ENCODE measurements at places on chromosomes 11 and 22. TPM values are rescaled to one million over a fixed set of nuclear protein-coding genes. Genes with fewer than 3 reads are reported as not detected.

Gene OSBPL5
- total RNA-seq: 9.2 TPM

Gene GLYAT
- total RNA-seq: not detected

Gene RAG2
- not detected for total RNA-seq

Gene SCARF2
- total RNA-seq: 2.1 TPM

Gene PGA3
- total RNA-seq: not detected

Gene ZNF215
- total RNA-seq: 0.44 TPM

Gene MRGPRX3
- not detected for total RNA-seq

Gene C22orf31
- total RNA-seq: not detected

Gene MUC6
- total RNA-seq: not detected

Gene OOSP3
- total RNA-seq: not detected

Gene OR4A16
- not detected for total RNA-seq

Gene MYEOV
- not detected for total RNA-seq

Gene IGLL1
- not detected for total RNA-seq

DNA sequence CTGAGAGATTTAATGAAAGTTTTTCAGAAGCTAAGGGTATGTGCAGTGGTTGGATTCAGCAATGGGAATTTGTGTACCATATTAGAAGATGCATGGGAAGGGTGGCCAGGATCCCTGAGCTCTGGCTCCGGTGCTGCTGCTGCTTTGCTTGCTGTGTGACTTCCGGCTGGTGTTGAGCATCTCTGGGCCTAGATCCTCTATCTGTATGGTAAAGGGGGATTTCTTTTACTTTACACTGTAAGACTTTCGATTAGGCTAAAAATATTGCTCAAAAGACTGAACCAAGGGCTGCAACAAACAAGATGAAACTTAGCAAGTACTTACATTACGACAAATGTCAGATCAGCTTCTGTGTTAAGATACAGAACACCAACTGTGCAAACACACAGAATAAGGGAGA lies 39.1 kb downstream of the XRRA1 start:
- DNase-seq: no peak

DNA sequence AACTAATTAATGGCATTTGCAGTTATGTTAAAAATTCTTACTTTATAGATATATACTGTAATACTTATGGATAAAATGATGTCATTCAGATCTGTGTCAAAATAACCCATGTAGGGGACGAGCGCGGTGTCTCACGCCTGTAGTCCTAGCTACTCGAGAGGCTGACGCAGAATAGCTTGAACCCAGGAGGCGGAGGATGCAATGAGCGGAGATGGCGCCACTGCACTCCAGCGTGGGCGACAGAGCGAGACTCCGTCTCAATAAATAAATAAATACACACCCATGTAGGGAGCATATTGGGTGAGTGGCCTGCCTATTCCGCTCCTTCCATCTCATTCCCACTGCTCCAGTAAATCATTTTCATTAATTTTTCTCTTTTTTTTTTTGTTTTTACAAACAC lies 7.1 kb downstream of the SNU13 start:
- DNase-seq: no peak

- no peak for DNase-seq
Observed at GRCh38 chr11:23112987-23113886, 253.0 kb upstream of the CCDC179 start.

GRCh38 chr22:29617922-29618629 lies 14.6 kb downstream of the NF2 start:
- no peak for DNase-seq

GRCh38 chr11:119306373-119306890 lies 10.5 kb downstream of the MCAM start:
- DNase-seq: no peak

DNA sequence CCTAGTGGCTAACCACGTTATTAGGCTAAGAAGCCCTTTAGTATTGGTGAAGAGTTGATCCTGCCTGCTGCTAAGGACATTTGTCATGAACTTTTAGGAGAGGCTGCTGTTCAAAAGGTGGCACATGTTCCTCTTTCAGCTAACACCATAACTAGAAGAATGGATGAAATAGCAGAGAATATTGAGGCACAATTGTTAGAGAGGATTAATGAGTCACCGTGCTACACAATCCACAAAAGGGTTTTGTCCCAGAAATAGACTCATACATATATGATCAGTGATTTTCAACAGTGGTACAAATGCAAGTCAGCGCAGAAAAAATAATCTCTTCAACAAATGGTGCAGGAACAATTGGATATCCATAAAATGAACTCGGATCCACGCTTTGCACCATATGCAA lies 7.0 kb upstream of the MSANTD2 start:
- DNase-seq: no peak

- DNase-seq: no peak
Observed at GRCh38 chr11:66281776-66282467, 3.9 kb downstream of the CNIH2 start.

- peak; percentile 74 for DNase-seq
Observed at GRCh38 chr22:29702931-29703501, 16.8 kb upstream of the CABP7 start.

DNA sequence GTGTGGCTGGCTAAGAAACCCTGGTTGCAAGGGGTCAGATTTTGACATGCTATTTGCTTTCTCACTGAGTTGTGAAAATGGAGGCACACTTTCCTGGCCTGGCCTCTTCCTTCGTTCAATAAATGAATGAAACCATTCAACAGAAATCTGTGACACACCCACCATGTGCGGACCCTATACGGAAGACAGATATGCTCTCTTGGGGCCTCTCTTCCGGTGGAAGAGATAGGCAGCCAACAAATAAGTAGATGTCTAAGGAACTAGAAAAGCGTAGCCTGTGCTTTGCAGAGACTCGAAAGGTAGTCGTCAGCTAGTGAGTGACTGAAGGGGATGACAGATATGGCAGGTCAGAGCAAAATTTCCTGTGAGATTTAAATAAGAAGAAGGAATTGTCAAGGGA lies 5.3 kb downstream of the KCNQ1OT1 start:
- no peak for DNase-seq

DNA sequence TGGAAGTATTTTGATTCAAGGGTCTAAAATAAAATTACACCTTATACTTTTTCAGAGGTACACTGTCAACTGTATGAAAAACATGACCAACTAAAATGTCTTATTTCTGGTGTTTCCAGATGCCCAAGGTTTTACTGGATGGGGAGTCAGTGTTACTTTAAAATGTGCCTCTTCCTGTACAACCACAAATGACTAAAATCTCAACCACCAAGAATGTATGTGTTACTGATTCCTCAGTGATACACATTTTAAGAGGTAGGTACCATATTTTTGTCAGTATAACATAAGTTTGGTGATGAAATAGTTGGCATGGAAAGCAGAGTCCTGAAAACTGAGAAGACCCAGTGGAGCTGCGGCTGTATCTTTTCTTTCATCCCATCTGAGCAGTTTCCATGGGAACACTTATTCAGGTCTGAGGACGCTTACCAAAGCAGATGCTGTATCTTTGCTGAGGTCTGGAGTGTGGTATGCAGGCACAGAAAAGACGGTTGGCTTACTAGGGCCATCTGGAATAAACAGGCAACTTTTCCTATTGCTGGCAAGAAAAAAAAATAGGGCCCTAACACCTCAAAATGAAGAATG lies 21.2 kb upstream of the TP53AIP1 start:
- no peak for DNase-seq

GRCh38 chr11:95426823-95427462 lies 195.9 kb upstream of the SESN3 start:
- no peak for DNase-seq

DNA sequence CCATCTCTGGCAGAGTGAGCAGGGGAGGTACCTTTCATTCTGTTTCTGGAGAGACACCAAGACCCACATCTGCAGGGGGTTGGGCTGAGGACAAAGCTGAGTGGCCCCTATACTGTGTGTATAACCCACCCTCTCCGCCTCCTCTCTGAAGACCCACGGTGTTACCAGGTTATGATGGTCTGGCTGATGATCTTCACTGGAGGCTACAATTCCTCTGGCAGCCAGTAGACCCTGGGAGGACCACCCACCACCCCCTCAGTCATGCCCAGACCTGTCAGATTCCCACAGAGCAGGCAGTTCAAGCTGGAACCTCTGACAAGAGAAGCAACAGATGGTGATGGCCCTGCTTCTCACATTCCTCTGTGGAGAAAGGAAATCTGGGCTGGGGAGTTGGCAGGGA lies 11.4 kb upstream of the KCNJ1 start:
- DNase-seq: no peak

GRCh38 chr11:119771172-119771770 lies 42.3 kb upstream of the NECTIN1 start:
- no peak for DNase-seq

DNA sequence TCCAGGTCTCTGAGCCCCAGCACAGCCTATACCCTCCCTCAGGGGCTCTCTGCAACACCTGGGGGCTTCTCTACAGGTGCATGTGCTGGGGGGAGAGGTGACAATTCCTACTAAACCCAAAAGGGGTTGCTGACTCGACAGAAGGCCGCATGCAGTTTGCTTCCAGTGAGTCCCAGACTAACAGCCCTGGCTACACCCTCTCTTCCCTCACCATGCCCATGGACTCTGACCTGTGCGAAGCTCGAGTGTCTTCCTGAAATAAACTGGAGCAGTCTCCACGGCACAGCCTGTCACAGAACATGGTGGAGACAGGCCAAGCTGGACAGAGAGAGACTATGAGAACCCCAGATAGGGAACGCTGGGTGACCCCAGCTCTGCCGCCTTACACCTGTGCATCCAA lies 16.6 kb downstream of the PLEKHA7 start:
- DNase-seq: no peak

DNA sequence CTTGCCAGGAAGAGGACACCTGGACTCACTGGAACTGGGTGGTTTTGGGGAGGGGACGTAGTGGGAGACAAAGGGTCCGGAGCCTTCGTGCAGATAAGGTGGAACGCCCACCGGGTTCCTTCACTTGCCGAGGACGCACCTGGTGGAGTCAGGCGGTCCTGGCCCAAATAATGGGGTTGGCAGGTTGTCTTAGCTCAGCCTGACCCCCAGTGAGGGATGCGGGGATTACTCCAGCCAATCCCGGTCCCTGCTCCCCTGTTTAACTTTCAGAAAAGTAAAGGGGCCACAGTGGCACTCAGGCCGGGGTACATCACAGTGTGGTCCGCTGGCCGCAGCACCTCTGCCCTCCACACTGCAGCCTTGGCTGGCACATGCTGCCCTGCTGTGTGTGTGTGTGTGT lies 18.0 kb downstream of the A4GALT start:
- DNase-seq: no peak

- no peak for DNase-seq
Observed at GRCh38 chr22:39221999-39222686, 22.6 kb downstream of the PDGFB start.

- no peak for DNase-seq
Observed at GRCh38 chr11:532986-533585, 2.3 kb downstream of the HRAS start.

- no peak for DNase-seq
Observed at GRCh38 chr11:72860592-72860991, 46.4 kb downstream of the ATG16L2 start.

- DNase-seq: no peak
Observed at GRCh38 chr11:111186308-111186915, 59.1 kb upstream of the POU2AF2 start.

GRCh38 chr11:59899532-59899931 lies 20.9 kb downstream of the OOSP3 start:
- DNase-seq: no peak

GRCh38 chr11:66331542-66332370 lies 4.5 kb downstream of the RIN1 start:
- DNase-seq: no peak

DNA sequence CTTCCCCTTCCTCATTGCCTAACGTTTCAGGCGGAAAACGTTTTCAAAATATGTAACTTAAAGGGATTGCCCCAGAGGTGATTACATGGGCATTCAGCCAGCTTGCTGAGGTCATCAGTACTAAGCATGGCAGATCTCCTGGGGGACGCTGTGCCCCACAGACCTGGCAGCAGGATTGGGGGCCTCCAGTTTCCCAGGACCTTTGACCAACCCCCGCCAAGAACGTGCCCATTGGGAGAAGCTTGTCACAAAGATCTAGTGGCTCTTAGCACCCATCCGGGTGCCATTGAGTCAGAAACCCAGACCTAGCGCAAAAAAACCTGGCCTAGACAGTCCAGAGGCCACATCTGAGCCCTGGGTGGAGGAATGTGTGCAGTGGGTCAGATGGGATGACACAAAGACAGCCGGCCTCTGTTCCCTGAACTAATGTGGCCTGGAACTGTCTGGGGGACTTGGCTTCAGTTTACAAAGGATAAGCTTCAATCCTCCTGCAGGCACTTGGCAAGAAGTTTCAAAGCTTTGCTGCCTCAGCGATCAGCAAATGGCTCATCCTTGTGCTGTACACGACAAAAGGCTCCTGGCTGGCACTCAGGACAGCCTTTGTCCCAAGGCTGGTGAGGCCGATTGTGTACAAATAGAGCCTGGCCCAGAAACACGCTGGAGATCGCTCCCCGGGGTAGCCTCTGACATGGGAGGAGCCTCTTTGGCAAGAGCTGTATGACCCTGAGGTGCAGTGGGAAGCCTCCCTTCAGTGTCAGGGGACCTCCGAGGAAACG lies 9.5 kb downstream of the C1QTNF6 start:
- DNase-seq: peak; percentile 44

DNA sequence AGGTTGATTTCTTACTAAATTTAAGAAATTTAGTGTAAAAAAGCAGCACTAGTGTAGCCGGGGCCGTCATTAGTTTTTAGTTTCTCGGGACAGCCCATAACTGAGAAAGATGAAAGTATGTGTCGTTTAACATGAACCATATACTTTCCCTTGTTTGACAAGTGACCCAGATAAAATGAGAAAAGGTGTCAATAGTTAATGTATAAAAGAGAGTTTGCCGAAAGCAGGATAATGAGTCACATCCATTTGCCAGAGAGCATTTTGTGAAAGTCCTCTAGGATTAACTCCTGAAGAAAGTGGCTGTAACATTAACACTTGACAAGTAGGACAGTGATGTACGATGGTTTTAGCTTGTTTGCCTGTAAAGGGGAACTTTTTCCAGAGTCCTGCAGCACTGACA lies 13.5 kb downstream of the OR52K1 start:
- DNase-seq: no peak

- no peak for DNase-seq
Observed at GRCh38 chr11:105937738-105938137, 84.3 kb downstream of the MSANTD4 start.

DNA sequence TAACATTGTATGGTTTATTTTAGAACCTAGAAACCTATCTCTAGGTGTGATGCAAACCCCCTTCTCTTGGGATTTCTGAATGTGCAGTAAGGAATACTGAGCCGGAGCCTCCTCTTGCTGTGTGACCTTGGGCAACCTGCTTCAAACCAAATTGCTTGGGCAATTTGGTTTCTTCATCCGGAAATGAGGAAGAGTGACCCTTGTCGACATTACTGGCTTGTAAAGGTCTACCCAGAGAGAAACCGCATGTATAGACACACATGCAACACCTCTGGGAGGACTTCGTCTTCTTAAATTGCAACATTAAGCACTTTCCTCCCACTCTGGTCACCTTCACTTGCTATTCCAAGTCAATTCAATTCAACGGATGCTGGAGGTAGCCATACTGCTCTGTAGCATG lies 19.6 kb upstream of the TP53I11 start:
- DNase-seq: no peak

DNA sequence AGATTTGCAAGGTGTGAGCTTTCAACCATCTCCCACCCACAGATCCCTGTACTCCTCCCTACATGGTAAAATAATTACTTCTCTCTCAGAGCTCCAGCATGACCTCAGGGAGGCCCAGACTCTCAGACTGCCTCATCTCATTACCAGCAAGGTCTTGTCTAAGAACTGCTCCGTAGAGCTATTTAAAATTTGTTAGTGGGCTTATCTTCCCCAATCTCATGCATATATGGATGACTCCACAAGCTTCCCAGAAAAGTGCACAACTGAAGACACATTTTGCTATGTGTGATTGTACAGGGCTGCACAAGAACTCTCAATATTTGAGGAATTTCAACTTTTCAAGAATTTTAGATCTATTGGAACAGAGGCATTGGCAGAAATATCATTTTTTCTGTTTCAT lies 230.3 kb downstream of the CSNK2A3 start:
- DNase-seq: no peak
